ENCODE measurements at places on chromosomes 7 and 10.

DNA sequence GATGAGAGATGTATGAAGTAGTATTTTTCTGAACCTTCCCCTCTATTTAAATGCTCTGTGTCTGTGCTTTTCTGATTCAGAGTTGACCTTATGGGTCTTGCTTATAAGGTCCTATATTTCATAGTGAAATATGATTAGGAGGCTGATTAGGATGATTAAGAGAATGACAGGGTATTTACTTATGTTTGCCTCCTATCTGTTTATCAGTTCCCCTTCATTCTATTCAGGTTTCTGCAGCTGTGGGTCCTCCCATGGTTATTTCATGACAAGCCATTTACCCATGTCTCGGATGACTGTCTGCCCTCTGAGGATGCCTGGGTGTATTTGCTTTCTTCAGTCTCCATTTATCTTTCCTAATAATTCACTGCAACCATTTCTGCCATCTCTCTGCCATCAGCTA lies 16.9 kb downstream of the RPA3 start:
- DNase-seq: no peak

GRCh38 chr10:51960494-51960895 lies 261.1 kb upstream of the CSTF2T start:
- peak; percentile 78 for DNase-seq

- no peak for DNase-seq
Observed at GRCh38 chr10:101135141-101136006, 4.3 kb downstream of the TLX1 start.

DNA sequence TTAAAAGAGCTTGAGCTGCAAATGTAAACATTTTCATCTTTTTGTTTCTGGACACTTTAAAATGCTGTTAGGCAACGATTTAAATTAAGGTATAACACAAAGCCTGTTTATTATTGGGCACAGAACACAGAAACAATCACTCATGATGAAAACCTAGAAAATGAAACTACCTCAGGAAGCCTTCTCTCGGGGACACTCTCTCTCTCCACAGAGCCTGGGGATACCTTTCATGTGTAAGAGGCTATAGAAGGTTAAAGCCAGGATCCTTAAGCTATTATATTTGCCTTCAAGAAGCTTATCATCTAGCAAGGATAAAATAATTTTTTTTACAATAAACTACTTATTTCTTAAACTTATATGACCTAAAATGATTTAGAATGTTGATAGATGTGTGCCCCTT lies 194.1 kb downstream of the SKAP2 start:
- DNase-seq: no peak

DNA sequence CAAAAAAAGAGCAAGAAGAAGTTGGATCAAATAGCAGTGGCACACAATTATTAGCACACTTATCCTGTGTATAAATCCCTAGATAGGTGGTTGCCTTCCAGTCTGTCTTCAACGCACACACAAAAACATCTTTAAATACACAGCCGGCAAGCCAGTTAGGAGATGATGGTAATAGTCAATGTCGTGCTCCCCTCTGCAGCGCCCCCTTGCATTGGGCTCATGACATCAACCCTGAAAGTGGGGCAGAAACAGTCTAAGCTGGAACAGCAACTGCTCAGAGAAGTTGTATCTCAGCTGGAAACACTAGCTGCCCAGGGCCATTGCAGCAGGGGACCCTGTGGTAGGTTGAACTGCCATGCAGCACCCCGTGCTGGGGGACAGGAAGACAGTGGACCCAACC lies 179.5 kb upstream of the YAE1 start:
- DNase-seq: no peak

DNA sequence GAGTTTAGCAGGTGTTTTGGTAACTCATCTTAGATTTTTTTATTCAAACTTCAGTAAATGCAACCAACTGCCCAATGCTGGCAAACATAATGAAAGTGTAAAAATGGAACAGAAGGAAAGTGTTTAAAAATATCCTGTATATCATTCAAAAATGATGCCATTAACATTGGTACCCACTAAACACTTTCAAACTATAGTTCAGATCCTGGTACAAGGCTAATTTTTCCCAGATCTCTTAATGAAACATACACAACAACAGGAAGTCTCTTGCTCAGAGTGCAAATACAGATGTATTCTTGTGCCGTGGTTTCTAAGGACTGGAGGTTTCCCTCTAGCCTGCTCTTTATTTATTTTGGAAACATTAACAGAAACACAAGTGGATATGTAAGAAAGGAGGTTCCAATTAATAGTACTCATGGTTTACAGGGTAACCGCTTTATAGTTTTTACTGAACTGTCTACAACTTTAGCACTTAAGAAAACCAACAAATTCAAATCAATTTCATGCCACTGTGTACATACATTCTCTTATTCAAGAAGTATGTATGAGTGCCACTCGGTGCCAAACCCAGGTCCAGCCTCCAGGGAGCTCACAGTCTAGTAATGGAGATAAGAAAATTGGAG lies 176.0 kb upstream of the AKR1E2 start:
- DNase-seq: peak; percentile 65

DNA sequence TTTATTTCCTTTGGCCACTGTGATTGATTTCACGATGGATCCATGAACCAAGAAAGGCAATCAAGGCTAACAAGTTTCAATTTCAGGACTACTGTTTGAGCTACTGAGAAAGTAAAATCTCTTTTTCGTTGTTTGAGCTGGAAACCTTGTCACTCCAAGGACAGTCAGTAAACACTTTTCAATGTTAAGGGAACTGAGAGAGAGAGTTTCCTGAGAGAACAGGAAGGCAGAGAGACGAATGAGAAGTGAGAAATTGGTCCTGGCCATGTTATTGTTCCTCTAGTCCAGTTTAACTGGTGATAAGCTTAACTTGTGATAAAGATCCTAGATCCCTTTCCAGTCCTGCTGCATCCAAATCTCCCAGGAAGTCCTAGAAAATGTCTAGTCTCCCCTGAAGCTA lies 909 bp upstream of the AKR1D1 start:
- no peak for DNase-seq

- peak; percentile 11 for DNase-seq
Observed at GRCh38 chr10:47457528-47457820, 26.4 kb downstream of the ANXA8 start.

DNA sequence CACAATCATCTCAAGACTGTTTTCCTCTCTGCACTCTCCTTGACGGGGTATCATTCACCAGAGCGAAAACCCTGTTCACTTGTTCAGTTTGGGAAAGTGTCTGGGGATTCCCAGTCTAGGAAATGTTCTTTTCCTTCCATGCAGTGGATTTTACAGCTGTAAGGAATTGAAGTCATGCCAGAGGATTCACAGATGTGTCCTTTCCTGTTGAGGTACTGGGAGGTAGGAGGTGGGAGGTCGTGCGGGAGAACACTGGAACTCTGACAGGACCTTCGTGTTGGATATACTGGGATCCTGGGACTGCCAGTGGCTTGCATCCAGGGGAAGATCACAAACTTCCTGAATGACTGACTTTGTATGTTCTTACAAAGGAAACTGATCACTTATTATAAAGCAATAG lies 185.5 kb downstream of the BMPER start:
- no peak for DNase-seq

GRCh38 chr10:22630234-22631174 lies 83.9 kb downstream of the PIP4K2A start:
- peak; percentile 78 for DNase-seq

DNA sequence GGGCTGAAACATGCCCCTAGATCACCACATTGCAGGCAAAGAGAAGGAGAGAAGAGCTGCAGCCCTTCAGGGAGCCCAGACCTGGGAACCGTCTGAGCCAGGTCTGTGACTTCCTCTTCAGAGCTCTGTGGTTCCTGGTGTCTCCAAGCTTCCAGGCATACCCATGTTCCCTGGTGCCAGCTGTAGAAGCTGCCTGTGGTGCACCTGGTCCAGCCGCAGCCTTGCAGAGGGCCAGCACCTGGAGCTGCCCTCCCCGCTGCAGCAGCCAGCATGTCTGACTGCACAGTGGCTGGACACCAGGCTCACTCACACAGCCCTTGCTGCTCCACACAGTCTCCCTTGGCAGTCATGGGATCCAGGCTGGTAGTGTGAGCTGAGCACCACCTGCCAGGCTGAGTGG lies 33.6 kb downstream of the C7orf25 start:
- DNase-seq: no peak

- DNase-seq: no peak
Observed at GRCh38 chr10:6410830-6411229, 169.2 kb downstream of the PRKCQ start.

DNA sequence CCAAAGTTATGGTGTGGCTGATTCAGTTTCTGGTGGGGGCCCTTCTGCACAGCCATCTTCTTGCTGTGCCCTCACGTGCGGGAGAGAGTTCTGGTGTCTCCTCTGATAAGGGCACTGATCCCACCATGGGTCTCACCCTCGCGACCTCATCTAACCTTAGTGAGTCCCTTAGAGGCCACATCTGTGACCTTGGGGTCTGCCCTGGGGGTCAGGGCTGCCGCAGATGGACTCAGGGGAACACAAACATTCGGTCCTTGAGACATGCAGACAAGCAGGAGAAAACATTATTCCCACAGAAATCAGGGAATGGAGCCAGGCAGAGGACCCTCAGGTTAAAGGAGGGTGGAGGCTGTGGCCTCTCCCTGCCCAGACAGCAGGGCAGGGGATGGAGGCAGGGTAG lies 177.9 kb downstream of the DNAJB6 start:
- DNase-seq: no peak

- DNase-seq: no peak
Observed at GRCh38 chr10:43314626-43315495, 48.0 kb upstream of the RASGEF1A start.

- DNase-seq: no peak
Observed at GRCh38 chr7:131945957-131946544, 389.6 kb upstream of the PODXL start.

GRCh38 chr7:82393076-82393839 lies 50.3 kb downstream of the CACNA2D1 start:
- DNase-seq: peak; percentile 48

GRCh38 chr10:14560274-14560673 lies 214.4 kb downstream of the FAM107B start:
- DNase-seq: peak; percentile 31

- no peak for DNase-seq
Observed at GRCh38 chr7:155166108-155166507, 96.0 kb downstream of the HTR5A start.

- DNase-seq: no peak
Observed at GRCh38 chr7:114084002-114084471, 165.2 kb upstream of the PPP1R3A start.

- peak; percentile 92 for DNase-seq
Observed at GRCh38 chr7:125423458-125424155, 494.0 kb upstream of the POT1 start.

DNA sequence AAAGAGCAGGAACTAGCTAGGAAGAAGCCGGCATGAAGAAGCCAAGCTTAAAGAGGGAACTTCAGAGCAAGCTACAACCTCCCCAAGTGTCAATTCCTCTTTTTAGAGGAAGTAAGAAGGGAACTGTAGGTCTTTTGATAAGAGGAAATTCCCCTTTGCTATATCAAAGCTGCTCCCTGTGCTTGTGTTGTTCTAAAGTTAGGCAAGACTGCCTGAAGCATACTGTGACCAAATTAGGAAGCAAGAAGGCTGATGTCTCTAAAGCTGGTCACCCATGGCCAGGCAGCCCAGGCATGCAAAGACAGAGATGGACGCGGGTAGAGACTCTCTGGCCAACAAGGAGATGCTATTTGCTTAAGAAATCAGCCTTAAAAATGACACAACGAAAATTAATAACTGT lies 87.9 kb downstream of the RNF216 start:
- DNase-seq: peak; percentile 73

All from choroid plexus epithelial cell (primary cell).